ENCODE measurements at places on chromosomes 1 and 21.

GRCh38 chr1:41540886-41541591 lies 56.6 kb upstream of the EDN2 start:
- no peak for DNase-seq

- no peak for DNase-seq
These were observed 207.7 kb downstream of the BARHL2 start for GRCh38 chr1:90509225-90510048.

GRCh38 chr21:25871566-25871965 lies 136.8 kb downstream of the GABPA start:
- DNase-seq = no peak

GRCh38 chr1:235090406-235091069 lies 38.1 kb downstream of the TOMM20 start:
- no peak for DNase-seq

GRCh38 chr1:69269491-69269890 lies 298.2 kb upstream of the LRRC7 start:
- no peak for DNase-seq

DNA sequence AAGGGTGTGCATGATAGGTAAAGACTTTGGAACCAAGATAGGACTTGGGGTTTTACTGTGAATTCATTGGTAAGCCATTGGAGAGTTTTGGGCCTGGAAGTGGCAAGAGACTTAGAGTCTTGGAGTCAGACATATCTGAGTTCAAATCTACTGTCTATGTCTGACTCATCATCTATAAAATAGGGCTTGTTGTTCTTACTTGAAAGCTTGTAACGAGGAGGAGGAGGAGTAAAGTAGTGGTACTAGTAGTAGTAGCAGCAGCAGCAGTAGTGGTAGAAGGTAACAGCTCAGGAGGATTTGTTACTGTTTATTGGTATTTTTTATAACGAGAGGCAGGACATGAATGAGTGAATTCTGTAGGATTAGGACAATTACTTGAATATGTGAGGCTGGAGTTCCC lies 62.7 kb downstream of the CACHD1 start:
- no peak for DNase-seq

- DNase-seq = no peak
These were observed 52.5 kb upstream of the TINAGL1 start for GRCh38 chr1:31523769-31524168.

DNA sequence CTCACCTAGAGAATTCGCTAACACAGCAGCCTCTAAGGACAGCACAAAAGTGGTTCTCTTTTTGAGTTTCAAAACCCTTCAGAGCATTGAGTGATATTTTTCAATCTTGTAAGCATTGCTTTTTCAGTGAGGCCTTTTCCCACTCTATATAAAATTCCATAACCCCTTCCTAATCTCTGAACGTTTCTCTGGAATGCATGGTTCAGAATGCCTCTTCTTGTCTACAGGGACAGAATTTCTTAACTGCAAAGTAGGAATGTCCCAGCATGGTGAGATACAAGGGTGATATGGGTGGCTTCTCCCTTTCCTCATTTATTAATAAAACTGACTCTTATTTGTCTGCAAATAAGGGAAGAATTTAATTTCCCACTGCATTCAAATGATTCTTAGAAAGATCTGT lies 377.9 kb downstream of the LTN1 start:
- no peak for DNase-seq

GRCh38 chr1:205449750-205450443 lies 5.9 kb downstream of the BLACAT1 start:
- no peak for DNase-seq

GRCh38 chr1:87810166-87810565 lies 481.5 kb downstream of the LMO4 start:
- DNase-seq = no peak

GRCh38 chr1:28604411-28604810 lies 12.3 kb downstream of the RAB42 start:
- no peak for DNase-seq

GRCh38 chr1:177909416-177909815 lies 60.4 kb downstream of the SEC16B start:
- no peak for DNase-seq

DNA sequence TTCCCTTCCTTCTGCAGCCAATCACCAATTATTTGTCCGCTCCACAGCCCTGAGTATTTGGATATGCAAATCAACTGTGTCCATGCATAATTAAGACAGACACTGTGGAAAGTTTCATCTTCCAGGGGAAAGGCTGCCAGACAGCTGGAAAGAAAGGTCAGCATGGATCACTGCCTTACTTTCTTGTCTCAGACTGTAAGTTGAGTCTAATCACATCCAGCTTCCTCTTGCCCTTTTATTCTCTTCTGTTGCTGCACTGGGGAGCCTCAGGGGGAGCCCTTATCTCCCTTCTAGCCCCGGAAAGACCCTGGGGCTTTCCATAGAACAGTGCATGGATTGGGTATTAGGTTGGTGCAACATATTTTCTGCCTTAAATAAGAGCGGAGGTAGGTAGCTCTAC lies 182.9 kb downstream of the OMA1 start:
- DNase-seq = no peak

All from activated CD4-positive, alpha-beta T cell treated with anti-CD3 and anti-CD28 coated beads, Interleukin-2, amount 10 ng/mL, durations not matched to agents 7 days and 5 days (primary cell).